ENCODE measurements at places on chromosomes 6 and 20.

GRCh38 chr6:26200918-26201721 lies 113.9 kb downstream of the HFE start:
- DNase-seq: no peak

DNA sequence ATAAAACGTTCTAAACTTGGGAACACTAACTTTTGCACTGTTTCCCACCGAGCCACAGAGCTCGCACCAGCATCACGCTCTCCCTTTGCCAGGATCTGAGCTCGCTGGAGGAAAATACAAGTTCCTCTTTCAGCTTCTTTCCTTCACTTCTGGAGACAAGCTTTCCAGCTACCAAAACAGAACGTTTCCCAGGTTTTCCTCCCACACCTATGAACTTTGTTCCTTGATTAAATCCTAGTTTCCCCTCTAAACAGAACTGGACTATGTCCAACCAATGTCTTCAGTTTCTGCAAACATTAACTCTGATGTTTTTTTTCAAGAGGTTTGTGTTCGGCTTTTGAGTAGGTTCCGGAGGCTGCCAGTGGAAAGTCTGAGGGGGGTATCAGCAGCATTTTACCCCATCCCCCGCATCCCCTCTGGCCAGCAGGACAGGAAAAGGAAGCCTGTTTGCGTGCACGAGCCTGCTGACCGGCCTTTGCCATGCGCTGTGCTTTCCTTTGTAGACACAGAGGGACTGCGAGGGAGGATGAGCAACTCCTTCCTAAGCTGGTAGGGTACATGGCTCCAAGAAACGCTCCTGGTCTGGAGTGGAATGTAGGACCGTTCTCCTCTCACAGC lies 135.5 kb downstream of the LY86 start:
- DNase-seq: no peak

GRCh38 chr6:15452182-15452941 lies 206.5 kb downstream of the JARID2 start:
- DNase-seq: no peak

- no peak for DNase-seq
Observed at GRCh38 chr6:6008089-6008647, 1.4 kb upstream of the NRN1 start.

DNA sequence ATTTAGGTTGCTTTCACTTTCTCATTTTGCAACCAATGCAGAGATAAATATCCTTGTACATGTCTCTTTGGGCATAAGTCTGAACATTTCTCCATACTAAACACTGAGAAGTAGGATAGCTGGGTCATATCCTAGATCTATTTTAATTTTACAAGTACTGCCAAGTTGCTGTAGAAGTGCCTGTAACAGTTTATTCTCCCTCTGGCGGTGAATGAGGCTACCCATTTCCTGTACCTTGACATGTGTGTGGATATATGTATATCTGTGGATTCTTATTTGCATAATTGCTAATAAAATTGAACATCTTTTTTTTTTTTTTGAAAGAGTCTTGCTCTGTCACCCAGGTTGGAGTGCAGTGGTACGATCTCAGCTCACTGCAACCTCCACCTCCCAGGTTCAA lies 48.0 kb upstream of the PNRC1 start:
- no peak for DNase-seq

GRCh38 chr6:138815797-138816528 lies 20.1 kb downstream of the ECT2L start:
- no peak for DNase-seq

DNA sequence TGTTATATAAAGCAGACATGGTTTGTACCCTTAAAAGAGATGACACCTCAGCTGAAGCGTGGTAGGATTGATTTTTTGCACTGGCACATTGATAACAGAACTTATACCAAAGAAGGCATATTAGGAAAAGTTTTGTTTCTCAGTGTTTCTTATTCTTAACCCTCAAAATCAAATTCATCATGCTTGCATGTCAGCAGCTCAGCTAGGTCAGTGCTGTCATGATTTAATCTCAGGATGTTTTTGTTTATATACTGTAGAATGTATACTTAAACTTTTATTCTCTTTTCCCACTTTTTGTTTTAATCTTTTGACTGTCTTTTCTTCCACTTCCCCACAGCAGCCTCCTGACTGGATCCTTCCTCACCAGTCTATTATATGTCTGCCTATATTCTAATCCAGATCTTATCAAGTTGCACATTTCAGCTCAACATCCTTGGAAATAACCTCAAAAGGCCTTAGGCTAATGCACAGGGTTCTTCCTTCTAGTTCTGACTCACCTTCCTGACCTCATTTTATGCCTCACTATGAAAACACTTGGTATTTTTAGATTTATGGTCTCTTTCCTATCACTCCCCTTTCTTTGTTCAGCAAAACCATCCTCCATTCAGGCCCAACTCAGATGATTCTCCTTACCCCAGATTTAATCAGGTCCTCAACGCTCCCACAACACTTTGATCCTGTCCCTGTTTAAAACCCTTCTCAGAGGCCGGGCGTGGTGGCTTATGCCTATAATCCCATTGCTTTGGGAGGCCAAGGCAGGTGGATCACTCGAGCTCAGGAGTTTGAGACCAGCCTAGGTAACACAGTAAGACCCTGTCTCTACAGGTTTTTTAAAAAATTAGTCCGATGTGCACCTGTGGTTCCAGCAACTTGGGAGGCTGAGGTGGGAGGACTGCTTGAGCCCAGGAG lies 7.2 kb downstream of the HEBP2 start:
- no peak for DNase-seq

- no peak for DNase-seq
Observed at GRCh38 chr20:32973077-32973717, 31.0 kb downstream of the SUN5 start.

GRCh38 chr6:19806971-19807396 lies 30.2 kb upstream of the ID4 start:
- DNase-seq: no peak

DNA sequence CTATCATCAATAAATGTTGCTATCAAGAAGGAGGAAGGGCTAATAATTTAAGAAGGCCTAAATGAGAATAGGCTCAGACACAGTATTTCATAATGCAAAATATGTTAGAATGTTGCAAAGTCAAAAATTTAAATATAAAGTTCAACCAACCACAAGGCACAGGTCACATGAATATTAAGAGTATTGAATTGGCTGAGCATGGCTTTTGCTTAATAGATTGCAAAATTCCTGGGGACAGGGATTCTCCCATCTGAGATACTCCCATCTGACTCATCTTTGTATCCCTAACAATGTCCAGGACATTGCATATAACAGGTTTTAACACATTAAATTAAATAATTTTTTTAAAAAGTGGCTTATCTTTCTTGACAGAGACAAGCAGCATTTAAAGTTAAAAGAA lies 32.9 kb upstream of the UTRN start:
- no peak for DNase-seq

DNA sequence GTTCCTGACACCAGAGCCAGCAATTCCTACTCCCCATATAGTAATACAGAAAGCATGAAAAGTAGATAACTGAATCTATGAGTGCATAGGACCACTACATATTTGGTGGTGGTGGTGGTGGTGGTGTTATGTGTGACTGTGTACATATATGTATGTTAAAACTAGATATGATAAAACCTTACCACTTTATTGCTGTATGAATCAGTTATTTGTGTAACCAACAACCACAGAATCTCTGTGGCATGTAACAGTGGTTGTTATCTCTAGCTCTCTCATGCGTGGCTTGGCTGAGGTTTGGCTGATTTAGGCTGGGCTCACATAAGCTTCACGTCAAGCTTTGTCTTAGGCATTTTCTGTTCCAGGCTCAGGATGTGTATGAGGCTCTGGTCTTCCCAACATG lies 55.7 kb downstream of the PLCB1 start:
- no peak for DNase-seq

DNA sequence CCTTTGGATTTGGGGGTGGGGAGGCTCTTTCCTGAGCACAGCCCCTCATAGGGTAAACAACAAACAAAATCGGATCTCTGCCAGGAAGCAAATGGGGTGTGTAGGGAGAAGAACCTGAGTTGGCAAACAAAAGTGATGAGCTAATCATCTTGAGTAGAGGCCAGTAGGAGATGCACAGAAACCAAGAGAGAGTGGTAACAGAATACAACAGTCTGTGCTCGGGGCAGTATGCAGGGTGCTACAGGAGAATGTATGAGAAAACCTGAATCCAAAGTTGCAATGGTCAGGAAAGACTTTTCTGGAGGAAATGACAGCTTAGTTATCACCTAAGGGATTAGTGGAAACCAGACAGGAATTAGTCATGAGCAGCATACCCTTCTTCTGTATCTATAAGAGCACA lies 177.8 kb downstream of the CDKAL1 start:
- no peak for DNase-seq

DNA sequence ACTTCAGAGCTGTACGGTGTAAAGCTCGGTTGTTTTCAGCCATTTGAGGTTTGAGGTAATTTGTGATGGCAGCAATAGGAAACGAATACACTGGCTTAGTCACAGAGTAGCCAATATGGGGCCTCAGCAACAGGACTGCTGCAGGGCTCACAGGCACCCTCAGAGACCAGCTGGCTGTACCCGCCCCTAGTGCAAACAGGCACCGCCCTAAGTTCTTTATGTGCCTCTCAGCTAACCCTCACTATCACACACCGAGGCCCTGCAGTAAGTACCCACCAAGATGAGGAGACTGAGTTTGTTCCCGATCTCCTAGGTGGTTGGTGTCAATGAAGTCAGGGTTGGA lies 11.2 kb upstream of the SERPINB9 start:
- DNase-seq: no peak

DNA sequence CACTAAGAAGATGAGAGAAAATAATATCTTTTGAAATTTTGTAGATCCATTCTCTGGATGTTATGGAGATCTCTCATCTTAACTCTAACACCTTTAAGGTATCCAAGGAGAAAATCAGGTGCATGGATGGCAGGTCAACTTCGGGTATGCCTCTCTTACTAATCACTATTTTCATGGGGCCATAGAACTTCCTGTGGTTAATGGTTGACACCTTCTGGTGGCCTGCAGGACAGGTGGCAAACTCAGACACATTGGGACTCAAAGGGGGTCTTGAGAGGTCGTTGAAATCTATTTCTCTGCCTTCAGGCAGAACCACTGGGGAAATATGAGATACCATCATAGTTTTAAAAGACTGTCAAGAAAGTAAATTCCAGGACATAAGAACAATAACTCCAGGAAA lies 76.5 kb downstream of the ADAT2 start:
- DNase-seq: no peak

DNA sequence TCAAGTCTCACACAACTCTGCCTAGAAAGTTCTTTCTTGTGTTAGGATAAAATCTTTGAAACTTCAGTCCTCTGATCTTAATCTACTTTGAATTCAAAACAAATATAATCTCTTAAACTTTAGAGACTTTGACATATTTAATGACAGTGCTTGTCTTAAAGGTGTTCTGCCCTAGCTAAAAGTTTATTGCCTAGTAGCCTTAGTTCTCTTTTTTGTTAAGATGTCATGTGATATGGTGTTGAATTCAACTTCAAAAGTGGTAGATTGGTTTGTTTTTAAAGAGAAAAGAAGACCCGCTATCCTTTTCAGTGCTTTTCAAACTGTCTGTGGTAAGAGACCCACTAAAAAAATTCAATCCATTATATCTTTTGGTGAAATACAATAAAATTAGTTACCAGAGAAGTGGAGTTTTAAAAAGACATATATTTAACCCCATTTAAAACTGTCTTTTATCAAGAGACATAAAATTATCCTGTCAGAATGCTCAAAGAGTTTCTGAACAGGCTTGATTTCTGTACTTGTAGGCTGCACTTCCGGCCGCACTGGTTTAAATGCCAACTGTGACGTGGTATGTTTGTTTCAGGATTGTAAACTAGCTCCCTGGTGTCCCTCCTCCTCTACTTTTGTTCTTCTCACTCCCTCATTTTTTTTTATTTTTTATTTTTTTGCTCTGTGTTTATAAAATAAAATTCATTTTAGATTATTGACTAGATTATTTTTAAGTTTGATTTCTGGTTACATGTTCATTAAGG lies 76.5 kb downstream of the QKI start:
- no peak for DNase-seq

DNA sequence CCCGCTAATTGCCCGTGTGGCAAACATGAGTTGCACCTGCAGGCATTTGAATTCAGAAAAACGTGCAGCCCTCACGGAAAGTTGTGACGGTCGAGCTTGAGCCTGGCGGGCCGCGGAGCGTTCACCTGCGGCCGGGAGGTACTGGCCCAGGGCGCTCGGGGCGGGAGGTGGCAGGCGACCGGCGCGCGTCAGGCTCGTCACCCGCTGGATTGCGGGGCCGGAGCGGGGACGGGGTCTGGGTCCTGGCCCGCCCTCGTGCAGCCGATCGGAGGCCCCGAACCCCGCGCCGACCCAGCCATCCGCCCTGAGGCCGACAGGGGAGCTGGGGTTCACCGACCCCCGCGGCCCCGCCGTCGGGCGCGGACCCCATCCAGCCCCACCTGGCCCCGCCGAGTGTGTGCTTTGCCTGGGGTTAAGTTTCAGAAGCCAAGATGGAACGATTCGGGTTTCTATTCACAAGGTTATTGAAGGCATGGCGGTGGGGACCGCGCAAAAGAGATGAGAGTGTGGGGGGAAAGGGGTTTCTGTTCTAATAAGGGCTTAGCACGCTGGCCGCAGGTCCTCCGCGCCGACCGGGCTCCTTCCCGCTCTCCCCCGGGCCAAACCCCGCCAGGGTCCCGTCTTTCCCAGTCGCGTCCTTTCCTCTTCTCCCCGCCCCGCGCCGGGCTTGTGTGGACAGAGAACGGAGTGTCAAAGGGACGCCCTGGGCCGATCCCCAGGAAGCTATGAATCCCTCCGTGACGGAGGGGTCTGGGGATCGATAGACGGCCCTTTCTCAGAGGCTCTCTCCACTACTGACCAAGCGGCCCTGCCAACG lies 1.6 kb upstream of the HEY2 start:
- peak; percentile 2 for DNase-seq

GRCh38 chr20:49892817-49893216 lies 22.5 kb downstream of the SPATA2 start:
- no peak for DNase-seq

GRCh38 chr20:37237656-37238055 lies 24.0 kb downstream of the GHRH start:
- DNase-seq: no peak

DNA sequence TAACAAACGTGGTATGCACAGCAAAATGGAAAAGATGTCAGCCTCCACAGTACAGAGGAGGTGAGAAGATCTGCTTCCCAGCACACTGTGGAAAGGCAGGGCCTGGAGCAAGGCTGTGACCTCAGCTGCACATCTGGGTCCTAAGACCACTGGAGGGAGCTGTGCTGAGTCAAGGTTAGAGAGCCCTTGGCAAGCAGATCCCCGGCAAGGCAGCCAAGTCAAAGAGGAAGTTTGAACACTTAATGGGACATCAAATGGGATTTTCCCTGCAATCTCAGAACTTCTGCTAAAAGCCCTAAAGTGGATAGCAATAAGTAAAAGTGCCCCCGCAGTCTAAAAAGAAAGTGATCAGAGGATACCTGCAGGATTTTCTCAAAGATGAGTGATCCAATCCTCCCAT lies 39.5 kb downstream of the UNC5CL start:
- DNase-seq: no peak

All from stimulated activated CD4-positive, alpha-beta T cell treated with anti-CD3 and anti-CD28 coated beads, Interleukin-4, amount 100 ng/mL, for 48 hours (primary cell).